ENCODE measurements at places on chromosomes 11 and 22.

DNA sequence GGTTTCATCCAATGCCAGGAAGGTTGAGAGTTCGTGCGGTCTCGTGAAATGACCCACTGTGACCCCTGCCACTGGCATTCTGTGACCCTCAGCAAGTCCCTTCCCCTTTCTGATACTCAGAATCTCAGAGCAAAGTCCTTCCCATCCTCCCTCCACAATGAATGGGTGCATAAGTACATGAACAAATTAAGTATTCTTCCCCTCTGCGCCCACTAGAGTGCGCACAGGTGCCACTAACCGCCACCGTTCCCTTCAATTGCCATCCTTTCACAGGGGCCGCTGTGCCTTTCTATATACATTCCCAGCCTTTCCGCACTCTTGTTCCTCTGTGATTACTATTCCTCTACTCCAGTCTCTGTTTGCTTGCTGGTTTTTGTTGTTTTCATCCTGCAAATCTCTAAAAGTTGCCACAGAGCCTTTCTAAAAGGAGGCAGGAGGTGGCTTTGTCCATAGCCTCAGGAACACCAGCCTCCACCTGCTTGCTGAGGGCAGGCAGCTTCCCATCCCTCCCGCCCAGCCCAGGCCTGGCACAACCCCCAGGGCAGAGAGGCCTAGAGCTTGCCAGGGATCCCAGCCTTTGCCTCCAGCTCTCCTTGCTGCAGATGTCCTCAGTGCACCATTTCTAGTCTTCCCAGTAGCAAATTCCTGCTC lies 6.7 kb upstream of the AP1B1 start:
- H3K4me1 ChIP-seq, result peaks cover 2% of the 10 kb centered on the region
- H3K36me3 ChIP-seq, result no peaks in the 10 kb centered on the region
- no peak overlapping the region for H3K27ac ChIP-seq
- no peak overlapping the region for H3K4me3 ChIP-seq

GRCh38 chr11:33451364-33451763 lies 194.2 kb downstream of the HIPK3 start:
- no peak for DNase-seq
- no peaks in the 10 kb centered on the region for H3K4me1 ChIP-seq
- no peaks in the 10 kb centered on the region for H3K36me3 ChIP-seq
- peaks cover 11% of the 10 kb centered on the region for H3K27me3 ChIP-seq

- no peaks in the 10 kb centered on the region for H3K4me1 ChIP-seq
- DNase-seq, result no peak
- no peak overlapping the region for H3K4me3 ChIP-seq
- H3K27me3 ChIP-seq, result no peaks in the 10 kb centered on the region
- no peak overlapping the region for H3K27ac ChIP-seq
Measured at GRCh38 chr22:32552521-32552920, 77.9 kb downstream of the FBXO7 start.

- H3K4me1 ChIP-seq, result no peaks in the 10 kb centered on the region
- no peak overlapping the region for H3K4me3 ChIP-seq
- H3K27me3 ChIP-seq, result peaks cover 4% of the 10 kb centered on the region
- no peaks in the 10 kb centered on the region for H3K36me3 ChIP-seq
Measured at GRCh38 chr11:134939905-134940304, 527.9 kb upstream of the B3GAT1 start.

DNA sequence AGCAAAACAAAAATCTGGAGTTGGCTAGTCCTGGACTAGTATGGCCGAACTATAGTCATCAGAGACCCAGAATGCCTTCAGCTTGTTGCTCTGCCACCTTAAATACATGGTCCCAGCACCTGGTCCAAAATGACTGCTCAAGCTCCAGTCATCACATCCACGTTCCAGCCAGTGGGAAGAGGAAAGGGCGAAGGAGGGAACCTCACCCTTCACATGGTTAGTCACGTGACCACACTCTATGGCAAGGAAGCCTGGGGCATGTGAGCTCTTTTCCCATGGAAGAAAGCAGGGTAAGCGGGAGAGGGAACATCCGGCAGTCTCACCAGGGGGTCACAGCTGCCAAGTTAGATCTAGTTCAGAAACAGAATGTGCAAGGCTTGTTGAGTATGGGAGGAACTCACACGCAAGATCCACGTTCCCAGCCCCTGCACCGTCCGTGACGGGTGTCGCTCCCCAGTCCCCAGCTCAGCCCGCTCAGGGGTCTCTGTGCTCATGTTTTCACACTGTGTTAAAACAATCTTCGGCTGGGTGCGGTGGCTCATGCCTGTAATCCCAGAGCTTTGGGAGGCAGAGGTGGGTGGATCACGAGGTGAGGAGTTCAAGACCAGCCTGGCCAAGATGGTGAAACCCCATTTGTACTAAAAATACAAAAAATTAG lies 1.9 kb upstream of the ANO9 start:
- no peak overlapping the region for H3K27ac ChIP-seq
- DNase-seq, result no peak
- H3K36me3 ChIP-seq, result no peaks in the 10 kb centered on the region
- peaks cover 33% of the 10 kb centered on the region for H3K4me1 ChIP-seq
- no peak overlapping the region for H3K4me3 ChIP-seq

DNA sequence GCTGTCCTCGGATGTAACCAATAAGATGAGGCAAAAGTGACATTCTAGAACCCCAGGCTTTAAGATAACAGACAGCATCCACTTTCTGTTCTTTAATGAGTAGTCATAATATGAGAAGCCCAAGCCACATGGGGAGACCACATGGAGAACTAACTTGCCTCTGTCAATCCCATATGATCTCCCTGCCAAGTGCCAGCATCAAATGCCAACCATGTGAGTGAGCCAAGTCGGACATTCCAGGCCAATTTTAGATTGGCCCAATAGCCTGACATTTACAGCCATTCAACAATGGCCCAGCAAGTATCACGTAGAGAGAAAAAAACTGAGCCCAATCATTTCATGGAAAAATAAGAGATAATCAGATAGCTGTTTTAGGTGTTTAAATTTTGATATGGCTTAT lies 2048.3 kb upstream of the RAG2 start:
- DNase-seq, result no peak
- H3K27me3 ChIP-seq, result no peaks in the 10 kb centered on the region
- H3K4me1 ChIP-seq, result no peaks in the 10 kb centered on the region

GRCh38 chr11:116730241-116730561 lies 42.6 kb downstream of the BUD13 start:
- H3K36me3 ChIP-seq, result no peaks in the 10 kb centered on the region
- H3K4me1 ChIP-seq, result peaks cover 3% of the 10 kb centered on the region
- H3K27me3 ChIP-seq, result peaks cover 17% of the 10 kb centered on the region
- H3K27ac ChIP-seq, result no peak overlapping the region

DNA sequence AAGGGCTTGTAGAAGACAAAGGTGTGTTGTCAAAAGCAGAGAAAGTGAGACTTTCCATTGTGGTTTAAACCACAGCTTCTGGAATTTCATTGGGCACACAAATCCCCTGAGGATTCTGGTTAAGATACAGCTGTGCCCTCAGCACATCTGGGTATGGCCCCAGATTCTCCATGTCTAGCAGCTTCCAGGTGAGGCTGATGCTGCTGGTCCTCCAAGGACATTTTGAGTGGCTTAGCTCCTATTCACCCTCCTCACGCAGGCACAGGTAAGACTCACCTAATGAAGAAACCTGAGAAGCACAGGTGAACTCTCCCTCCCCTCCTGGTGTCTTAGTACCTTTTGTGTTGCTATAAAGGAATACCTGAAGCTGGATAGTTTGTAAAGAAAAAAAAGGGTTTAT lies 88.9 kb upstream of the IGLL5 start:
- no peak for DNase-seq
- H3K27me3 ChIP-seq, result peaks cover 49% of the 10 kb centered on the region
- H3K4me3 ChIP-seq, result no peak overlapping the region
- no peaks in the 10 kb centered on the region for H3K4me1 ChIP-seq

- peak overlapping the region; percentile 71 for H3K4me3 ChIP-seq
- H3K27ac ChIP-seq, result peak overlapping the region; percentile 96
- H3K36me3 ChIP-seq, result peaks cover 40% of the 10 kb centered on the region
- peaks cover 63% of the 10 kb centered on the region for H3K4me1 ChIP-seq
Measured at GRCh38 chr11:10459029-10459970, 4.2 kb downstream of the AMPD3 start.

DNA sequence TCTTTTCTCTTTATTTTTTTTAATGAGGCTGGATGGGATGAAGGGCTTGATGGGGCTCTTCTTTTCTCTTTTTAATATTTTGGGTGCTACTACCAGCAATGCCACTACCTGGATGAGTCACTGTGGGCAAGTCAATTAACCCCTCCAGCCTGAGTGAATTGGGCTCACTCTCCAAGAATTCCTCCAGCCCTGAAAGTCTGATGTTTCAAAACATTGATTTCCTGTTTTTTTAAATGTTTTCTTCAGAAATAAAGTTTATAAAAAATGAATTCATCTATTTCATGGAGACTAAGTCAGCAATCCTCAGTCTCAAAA lies 812 bp upstream of the OR5A2 start:
- peaks cover 4% of the 10 kb centered on the region for H3K27me3 ChIP-seq
- H3K27ac ChIP-seq, result no peak overlapping the region
- no peak for DNase-seq
- no peaks in the 10 kb centered on the region for H3K36me3 ChIP-seq

GRCh38 chr22:40707154-40707553 lies 27.9 kb downstream of the MCHR1 start:
- H3K4me3 ChIP-seq, result no peak overlapping the region
- H3K4me1 ChIP-seq, result peaks cover 17% of the 10 kb centered on the region
- H3K27me3 ChIP-seq, result peaks cover 13% of the 10 kb centered on the region
- DNase-seq, result no peak
- no peak overlapping the region for H3K27ac ChIP-seq

GRCh38 chr22:32887324-32887980 lies 85.9 kb downstream of the TIMP3 start:
- no peak for DNase-seq
- H3K4me1 ChIP-seq, result no peaks in the 10 kb centered on the region
- no peak overlapping the region for H3K27ac ChIP-seq
- no peak overlapping the region for H3K4me3 ChIP-seq

DNA sequence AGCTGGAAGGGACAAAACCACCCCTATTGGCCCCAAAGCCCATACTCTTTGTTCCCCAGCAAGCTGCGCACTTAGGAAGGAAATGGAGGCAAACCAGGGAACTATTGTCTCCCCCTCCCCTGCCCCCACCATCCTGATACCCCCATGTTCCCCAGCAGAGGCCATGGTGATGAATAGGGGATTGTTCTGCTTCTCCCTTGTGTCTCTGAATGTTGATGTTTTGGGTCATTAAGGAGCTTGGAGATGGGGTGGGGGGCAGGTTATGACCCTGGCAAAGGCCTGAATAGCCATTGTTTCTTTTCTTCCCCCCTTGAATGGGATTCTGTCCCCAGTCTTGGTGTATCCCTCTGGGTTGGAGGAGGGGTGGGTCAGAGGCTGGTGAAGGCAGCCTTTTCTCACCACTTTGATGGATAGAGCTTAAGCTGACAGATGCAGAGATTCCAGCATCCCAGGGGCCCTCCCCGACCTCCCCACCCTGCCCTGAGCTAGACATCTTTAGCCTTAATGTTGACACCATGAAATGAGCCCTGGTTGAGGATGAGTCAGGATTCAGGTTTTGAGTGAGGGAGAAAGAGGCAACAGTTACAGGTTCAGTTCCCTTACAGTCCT lies 8.3 kb downstream of the DTX4 start:
- H3K36me3 ChIP-seq, result no peaks in the 10 kb centered on the region
- peaks cover 36% of the 10 kb centered on the region for H3K27me3 ChIP-seq
- no peak overlapping the region for H3K4me3 ChIP-seq
- no peak overlapping the region for H3K27ac ChIP-seq
- no peak for DNase-seq
- H3K4me1 ChIP-seq, result no peaks in the 10 kb centered on the region

GRCh38 chr22:19022755-19023154 lies 86.7 kb upstream of the PRODH start:
- DNase-seq, result no peak
- no peaks in the 10 kb centered on the region for H3K36me3 ChIP-seq
- H3K4me3 ChIP-seq, result no peak overlapping the region
- H3K27ac ChIP-seq, result no peak overlapping the region

DNA sequence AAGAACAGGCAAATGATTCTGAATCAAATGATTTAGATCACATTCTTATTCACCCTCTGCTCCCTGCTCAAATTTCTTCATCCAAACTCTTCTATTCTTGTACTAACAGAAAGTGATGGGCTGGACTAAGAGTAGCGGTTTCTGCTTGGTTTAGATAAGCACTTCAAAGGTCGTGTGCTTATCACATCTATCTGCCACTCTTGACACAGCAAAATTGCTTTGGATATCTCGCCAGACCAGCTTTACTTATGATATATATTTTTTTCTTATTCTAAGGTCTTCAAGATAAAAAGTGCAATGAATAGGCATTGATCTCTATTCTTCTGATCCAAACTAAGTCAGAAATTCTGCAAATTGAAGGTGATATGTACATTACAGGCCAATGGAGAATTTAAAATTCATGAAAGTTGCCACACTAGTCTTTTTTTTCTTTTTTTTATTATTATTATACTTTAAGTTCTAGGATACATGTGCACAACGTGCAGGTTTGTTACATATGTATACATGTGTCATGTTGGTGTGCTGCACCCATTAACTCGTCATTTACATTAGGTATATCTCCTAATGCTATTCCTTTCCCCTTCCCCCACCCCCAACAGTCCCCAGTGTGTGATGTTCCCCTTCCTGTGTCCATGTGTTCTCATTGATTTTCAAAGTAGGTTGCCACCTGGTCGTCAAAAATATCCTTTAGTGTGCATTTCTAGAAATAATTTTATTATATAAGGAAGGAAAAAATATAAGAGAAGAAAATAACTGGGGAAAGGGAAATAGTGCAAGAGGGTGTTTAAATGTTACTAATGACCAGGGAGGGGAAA lies 1941.0 kb upstream of the RAG2 start:
- no peaks in the 10 kb centered on the region for H3K36me3 ChIP-seq
- no peaks in the 10 kb centered on the region for H3K27me3 ChIP-seq
- H3K4me1 ChIP-seq, result no peaks in the 10 kb centered on the region

Measured in activated naive CD4-positive, alpha-beta T cell treated with anti-CD3 and anti-CD28 coated beads, Interleukin-2, amount 10 ng/mL, durations not matched to agents 7 days and 5 days (primary cell).